ENCODE measurements at places on chromosomes 7 and 10. TPM values are rescaled to one million over a fixed set of nuclear protein-coding genes. Genes with fewer than 3 reads are reported as not detected.

Gene STEAP1
- 4.4 TPM for total RNA-seq

DNA sequence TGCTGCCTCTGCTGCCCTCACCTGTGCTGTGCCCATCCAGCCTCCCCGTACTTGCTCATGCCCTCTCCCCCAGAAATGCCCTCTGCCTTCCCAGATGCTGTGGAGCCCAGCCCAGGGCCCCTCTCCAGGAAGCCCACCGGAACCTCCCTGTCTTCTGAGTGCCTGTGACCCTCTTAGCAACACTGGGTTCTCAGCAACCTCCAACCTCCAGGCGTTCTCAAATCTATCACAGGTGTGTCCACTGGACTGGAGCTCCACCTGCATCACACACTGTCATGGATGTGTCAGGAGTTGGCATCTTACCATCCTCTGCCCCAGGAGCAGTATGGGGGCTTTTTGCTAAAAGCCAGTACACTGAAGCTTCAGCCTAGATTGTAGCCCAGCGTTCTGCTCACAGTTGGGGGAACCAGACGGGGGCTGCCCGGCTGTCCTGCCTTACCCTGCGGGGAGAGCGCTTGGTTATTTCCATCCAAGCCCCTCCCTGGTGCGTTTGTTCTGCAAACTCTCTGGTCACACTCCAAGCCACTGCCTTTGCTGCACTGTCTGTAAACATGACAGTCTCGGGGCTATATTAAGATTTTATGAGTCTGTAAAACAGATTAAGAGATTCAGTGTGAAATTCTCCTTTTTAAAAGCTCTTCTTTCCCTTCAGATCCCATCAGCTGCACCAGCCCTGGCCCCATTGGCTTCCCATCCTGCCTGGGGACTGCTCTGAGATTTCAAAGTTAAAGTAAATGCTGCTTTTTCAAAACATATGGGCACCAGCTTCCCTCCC, 71.3 kb upstream of the CPXM2 start:
- H3K27me3 ChIP-seq, result no peaks in the 10 kb centered on the region
- no peak for DNase-seq
- H3K27ac ChIP-seq, result no peak overlapping the region
- H3K4me3 ChIP-seq, result no peak overlapping the region
- H3K36me3 ChIP-seq, result no peaks in the 10 kb centered on the region
- no peaks in the 10 kb centered on the region for H3K4me1 ChIP-seq

DNA sequence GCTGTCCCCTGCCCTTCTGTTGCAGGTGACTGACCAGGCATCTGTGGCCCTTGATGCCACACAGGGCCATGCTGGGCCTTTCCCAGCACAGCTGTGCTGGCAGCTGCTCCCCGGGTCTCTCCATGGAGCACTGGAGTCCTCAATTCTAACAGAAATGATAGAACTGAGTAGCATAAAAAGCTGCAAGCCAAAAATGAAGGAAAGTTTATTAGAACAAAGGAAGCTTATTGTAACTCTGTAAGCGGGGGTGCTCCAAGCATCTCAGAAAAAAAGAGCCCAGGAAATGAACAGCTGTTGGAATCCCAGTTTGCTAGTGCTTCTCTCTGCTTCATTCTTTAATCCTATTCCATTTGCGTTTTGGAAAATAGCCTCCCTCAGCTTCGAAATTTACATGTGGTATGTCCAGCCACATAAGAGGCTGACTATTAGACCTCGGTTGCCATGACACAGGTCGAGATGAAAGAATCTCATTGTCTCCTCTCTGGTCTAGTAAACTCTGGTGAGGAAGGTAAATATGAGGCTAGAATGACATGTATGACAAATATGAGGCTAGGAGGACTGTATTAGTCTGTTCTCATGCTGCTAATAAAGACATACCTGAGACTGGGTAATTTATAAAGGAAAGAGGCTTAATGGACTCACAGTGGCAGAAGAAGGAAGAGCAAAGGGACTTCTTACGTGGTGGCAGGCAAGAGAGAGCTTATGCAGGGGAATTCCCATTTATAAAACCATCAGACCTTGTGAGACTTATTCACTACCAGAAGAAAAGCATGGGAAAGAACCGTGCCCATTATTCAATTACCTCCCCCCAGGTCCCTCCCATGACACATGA, 23.7 kb downstream of the EPDR1 start:
- no peak overlapping the region for H3K4me3 ChIP-seq
- peaks cover 3% of the 10 kb centered on the region for H3K4me1 ChIP-seq
- H3K27me3 ChIP-seq, result no peaks in the 10 kb centered on the region
- no peak overlapping the region for H3K27ac ChIP-seq
- no peak for DNase-seq

DNA sequence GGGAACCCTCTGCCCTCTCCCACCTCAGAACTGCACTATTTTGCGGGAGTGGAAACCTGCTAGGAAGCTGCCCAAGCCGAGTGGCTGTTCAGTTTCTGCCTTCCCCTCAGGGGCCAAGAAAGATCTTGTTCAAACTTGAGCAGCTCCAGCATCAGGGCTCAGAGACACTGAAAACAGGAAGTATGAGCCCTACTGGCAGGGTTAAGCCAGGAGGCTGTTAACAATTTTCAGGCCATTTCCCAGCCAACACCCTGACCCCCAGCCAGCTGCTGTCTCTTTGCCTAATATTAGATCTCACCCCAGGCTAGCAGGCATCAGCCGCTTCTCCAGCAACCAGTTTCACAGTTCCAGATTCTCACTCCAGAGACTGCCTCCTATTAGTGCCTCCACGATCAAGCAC, 9.2 kb downstream of the PLAU start:
- no peaks in the 10 kb centered on the region for H3K27me3 ChIP-seq
- H3K36me3 ChIP-seq, result no peaks in the 10 kb centered on the region
- H3K4me3 ChIP-seq, result no peak overlapping the region
- H3K4me1 ChIP-seq, result peaks cover 2% of the 10 kb centered on the region
- peak overlapping the region; percentile 48 for H3K27ac ChIP-seq
- DNase-seq, result no peak

GRCh38 chr7:36607721-36608095, 116.6 kb downstream of the AOAH start:
- DNase-seq, result no peak
- H3K4me3 ChIP-seq, result no peak overlapping the region
- no peaks in the 10 kb centered on the region for H3K4me1 ChIP-seq

DNA sequence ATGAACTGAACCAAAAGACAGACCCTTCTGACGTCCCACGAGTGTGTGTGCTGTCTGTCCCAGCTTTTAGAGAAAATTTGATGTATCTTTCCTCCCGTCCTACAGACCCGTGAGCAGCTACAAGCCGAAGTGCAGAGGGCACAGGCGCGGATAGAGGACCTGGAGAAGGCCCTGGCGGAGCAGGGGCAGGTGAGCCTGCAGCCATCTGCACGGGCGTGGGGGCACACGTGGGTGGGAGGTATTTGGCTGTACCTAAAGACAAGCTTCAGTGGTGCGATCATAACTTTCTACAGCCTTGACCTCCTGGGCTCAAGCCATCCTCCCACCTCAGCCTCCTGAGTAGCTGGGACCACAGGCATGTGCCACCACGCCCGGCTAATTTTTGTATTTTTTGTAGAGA, 41.7 kb upstream of the DPYSL4 start:
- H3K27ac ChIP-seq, result no peak overlapping the region
- no peaks in the 10 kb centered on the region for H3K4me1 ChIP-seq
- no peak for DNase-seq

Gene TDRD1
- 0.88 TPM for total RNA-seq

Measured in kidney (tissue), 22 donors.